ENCODE measurements at places on chromosomes 13 and 19.

GRCh38 chr13:106385654-106386053 lies 149.8 kb downstream of the EFNB2 start:
- no peak for DNase-seq

- no peak for DNase-seq
These were observed 8.0 kb downstream of the TFDP1 start for GRCh38 chr13:113592571-113592970.

DNA sequence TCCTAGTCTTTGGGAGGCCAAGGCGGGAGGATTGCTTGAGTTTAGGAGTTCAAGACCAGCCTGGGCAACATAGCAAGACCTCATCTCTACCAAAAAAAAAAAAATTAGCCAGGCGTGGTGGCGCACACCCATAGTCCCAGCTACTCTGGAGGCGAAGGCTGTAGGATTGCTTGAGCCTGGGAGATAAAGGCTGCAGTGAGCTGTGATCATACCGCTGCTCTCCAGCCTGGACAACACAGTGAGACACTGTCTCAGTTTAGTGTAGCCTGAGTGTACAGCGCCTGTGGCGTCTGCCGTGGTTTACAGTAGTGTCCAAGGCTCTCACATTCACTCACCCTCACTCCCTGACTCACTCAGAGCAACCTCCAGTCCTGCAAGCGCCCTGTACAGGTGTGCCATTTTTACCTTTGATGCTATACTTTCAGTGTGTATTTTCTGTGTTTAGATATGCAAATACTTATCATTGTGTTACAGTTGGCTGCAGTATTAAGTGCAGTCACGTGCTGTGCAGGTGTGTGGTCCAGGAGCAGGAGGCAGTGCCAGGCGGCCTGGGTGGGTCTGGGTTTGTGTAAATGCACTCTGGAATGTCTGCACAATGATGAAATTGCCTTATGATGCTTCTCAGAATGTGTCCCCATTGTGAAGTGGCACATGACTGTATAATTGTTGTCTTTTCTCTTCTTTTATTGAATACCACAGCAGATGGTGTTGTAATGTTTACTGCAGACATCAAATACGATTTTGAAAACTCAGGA lies 36.1 kb upstream of the DCUN1D2 start:
- DNase-seq, result no peak

DNA sequence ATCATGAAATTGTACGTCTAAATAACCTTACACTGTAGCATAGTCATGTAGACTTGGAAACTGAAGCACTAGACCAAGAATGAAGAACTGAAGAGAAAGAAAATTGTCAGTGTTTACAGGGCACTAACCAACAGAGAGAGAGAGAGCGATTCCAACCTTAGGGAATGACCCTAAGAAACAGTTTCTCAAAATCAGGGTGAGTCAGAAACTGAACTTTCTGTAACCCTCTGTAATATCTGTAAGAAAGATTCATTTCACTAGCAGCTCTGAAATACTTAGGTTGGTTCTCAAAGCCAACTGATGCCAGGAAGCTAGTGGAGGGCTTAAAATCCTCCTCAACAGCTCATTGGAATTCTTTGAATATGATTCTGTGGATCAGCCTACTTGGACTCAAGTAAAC lies 936.9 kb downstream of the EFNB2 start:
- DNase-seq, result no peak

DNA sequence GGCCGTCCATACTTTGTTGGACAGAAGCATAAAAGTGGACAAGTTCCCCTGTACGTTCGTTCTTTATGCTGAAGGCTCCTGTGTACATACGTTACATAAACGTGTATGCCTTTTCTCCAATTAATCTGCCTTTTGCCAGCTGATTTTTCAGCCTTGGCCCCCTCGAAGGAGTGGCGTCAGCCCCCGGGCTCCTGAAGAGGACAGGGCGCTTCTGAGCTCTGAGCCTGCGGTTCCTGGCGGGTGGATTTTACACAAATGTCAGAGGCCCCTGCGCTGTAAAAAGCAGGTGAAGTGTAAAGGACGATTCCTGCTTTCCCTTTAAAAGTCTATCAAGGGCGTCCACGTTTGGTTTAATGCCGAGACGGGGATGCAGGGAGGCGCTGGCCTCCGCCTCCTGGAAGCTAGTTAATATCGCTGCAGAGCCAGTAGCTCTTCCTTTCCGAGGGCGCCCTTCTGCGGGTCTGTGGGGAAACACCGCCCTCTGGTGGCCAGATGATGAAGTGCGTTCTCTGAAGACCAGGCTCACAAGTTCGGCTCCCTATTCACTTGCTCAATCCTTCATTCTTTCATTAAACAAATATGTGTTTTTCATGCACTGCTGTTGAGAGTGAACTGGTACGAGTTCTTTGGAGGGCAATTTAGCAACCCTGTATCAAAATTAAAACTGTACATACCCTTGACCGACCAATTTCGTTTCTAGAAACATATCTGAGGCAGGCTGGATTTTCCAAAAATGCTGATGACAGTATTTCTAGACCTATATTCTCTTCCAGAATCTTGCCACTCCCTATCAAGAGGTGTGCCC lies 62.0 kb downstream of the GPR12 start:
- DNase-seq, result peak; percentile 81

- no peak for DNase-seq
These were observed 44.6 kb upstream of the MCF2L start for GRCh38 chr13:112924365-112924764.

GRCh38 chr13:106306748-106307277 lies 228.6 kb downstream of the EFNB2 start:
- DNase-seq, result no peak

DNA sequence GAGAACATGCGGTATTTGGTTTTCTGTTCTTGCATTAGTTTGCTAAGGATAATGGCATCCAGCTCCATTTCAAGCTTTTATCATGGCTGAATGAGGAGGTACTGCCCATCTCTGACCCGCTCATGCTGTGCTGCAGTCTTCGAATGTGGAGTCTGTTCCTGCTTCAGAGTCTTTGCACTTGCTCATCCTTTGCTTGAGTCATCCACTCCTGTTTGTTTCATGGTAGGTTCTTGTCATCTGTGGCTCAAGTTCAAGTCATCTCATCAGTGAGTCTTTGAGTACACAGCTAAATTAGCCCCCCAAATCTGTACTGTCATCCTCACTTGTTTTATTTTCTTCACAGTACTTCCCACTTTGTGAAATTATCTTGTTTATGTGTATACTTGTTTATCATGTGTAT lies 5.4 kb downstream of the UCHL3 start:
- no peak for DNase-seq

DNA sequence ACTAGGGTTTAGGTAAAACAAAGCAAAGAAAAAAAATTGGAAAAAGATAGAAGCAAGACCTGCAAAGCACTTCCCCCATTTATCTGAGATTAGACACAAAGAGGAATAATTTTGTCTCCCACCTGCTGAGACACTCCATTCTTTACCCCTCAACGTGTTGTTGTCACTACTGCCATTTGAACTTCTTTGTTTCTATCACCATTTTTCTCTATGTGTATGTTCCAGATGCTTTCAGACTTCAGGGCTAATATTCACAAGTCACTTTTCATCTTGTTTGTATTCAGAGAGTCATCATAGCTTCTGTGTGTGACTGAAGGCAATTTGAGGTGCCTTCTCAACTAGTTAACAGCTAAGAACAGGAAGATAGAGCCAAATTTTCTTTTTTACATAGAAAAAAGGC lies 512.5 kb downstream of the TBC1D4 start:
- no peak for DNase-seq

GRCh38 chr19:14450168-14450874 lies 17.2 kb downstream of the PKN1 start:
- DNase-seq, result peak; percentile 17
